ENCODE measurements at places on chromosomes 7 and 10. TPM values are rescaled to one million over a fixed set of nuclear protein-coding genes. Genes with fewer than 3 reads are reported as not detected.
A peak's percentile ranks its signal among the peaks of the same experiment; 100 is the strongest.

GPR37 gene
- 0.65 TPM for total RNA-seq

MTURN gene
- 18.4 TPM for total RNA-seq

DNA sequence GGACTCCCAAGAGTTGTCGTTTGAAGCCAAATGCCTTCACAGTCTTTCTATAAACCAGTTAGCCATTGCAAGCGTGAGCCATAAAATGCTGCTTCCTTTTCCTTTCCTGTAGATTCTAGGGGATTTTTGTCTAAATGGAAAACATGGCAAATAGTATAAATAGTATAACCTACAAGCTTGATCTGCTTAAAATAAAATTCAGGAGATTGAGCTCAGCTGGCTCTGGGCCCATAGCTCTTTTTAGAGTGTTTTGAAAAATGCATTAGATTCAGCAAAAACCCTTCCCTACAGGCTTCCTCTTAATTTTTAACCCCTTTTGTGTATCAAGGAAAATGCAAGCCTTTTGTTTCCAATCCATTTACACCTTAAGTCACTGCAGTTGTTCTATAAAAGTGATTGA, 190.1 kb upstream of the GDF10 start:
- DNase-seq, result no peak

- DNase-seq, result no peak
Observed at GRCh38 chr10:98267894-98268693, at the start of gene LOXL4. Gene LOXL4 (minus strand): TSS chr10:98268194. CDS start chr10:98263019, 5,175 bp downstream.

- DNase-seq, result peak; percentile 9
Observed at GRCh38 chr10:91643700-91644099, 10.8 kb upstream of the PPP1R3C start.

- DNase-seq, result no peak
Observed at GRCh38 chr10:132144086-132144485, 42.7 kb upstream of the DPYSL4 start.

TEX47 gene
- total RNA-seq, result not detected

DNA sequence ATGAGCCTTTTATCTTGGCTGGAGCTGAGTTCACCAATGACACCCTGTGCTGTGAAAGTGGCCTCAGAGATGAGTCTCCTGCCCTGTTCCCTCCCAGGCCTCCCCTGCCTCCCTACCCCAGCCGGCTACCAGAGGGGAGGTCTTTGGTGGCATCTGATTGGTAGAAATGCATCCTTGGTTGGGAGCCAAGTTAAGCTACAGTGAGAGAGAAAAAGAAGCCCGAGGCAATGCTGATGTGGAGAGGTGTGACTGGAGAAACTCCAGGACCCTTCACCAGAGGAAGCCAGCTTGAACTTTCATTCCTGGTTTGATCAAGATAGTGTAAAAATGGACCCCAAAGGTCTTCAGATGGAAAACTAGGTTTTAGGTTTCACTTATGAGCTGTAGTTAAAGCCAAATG, 191.1 kb upstream of the TCF7L2 start:
- no peak for DNase-seq

DNA sequence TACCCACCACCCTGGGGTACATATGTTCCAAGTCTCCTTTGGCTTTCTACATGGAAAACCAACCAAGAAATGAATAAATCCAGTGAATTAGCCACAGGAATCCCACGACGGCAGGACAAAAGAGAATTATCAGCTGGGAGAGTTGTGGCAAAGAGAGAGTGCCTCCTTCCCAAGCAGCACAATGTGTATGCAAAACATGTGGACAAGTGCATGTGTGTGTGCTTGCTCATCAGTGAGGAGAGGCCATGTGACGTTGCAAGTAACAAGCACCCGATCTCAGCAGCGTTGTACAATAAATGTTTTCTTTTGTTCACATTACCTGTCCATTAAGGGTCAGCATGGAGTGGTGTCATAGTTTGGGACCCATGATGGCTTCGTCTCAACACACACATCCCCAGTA, 50.0 kb upstream of the EMX2 start:
- DNase-seq, result peak; percentile 28

GRCh38 chr10:31829776-31830175, 98.9 kb downstream of the ARHGAP12 start:
- no peak for DNase-seq

GRCh38 chr10:123478116-123478515, 188.0 kb upstream of the GPR26 start:
- no peak for DNase-seq

RASSF4 gene
- total RNA-seq, result 0.57 TPM

DNA sequence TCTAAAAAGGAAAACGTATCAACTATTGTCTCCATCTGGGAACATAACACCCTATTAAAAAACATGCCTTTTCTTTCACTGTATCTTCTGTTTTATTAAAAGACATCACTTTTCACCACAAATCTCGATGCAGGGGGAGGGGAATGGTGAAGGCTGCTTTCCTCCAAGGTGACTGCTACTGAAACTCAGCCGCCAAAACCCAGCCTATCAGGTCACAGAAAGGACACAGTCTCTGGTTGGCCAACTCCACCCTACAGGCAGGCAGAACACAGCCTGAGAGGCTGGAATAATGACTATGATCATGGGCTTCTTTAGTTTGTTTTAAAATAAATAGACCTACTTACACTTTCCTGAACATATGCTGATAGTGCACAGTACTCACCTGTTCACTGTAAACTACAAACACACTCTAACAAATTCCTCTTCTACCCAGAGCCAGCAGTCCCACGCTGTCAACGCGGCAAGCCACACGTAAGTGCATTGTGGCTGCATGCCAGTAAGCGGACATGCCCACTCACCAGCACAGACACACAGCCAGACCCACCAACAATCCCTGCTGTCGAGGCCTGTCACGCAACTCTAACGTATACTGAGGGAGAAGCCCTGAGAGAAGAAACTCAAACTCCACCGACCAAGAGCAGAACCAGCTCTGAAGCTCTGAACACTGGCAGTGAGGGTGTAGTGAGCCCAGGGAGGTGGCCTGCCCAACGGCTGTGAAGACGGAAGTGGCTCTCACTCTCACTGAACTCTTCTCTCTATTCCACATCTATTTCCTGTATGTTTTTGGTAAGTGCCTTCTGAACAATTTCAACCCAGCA, 41.8 kb downstream of the NCAPG2 start:
- no peak for DNase-seq

GRCh38 chr7:14761510-14762296, 140.8 kb downstream of the DGKB start:
- peak; percentile 7 for DNase-seq

DNA sequence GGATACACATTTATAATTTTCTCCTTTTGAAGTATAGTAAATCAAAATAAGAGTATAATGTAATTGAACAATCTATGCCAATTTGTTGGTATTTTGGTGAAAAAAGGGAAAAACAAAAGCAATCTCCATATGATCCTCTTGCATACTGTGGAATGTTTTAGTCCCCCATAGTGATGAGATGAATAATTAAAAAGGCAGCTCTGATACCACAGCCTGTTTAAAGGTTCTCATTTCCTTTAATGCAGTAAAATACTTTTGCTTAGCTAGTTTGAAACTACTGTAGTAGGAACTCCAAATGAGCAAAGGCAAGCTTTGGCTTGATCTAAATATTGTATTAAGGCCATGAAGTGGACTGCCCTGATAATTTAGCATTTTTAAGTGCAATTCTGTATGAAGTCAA, 77.6 kb downstream of the VTI1A start:
- DNase-seq, result no peak

DNA sequence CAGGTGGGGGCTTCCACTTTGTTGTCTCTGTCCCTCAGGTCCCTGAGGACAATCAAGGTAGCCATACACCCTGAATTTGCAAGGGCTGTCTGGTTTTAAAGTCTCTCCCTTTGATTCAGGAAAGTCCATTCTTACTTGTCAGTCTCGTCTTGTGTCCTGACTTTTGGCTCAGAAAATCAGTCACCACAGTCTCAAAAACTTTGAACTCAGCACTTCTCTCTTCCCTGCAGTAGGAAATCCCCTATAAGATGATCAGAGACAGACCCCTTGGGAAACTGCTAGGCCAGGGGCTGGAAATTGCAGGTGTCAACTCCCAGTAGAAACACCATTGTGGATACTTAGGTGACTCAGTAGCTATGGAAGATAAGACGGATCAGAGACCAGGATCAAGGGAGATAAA, 73.1 kb downstream of the CDC123 start:
- no peak for DNase-seq

- no peak for DNase-seq
Observed at GRCh38 chr7:151934584-151934983, 21.7 kb upstream of the GALNTL5 start.

FRG2B gene
- not detected for total RNA-seq

DNA sequence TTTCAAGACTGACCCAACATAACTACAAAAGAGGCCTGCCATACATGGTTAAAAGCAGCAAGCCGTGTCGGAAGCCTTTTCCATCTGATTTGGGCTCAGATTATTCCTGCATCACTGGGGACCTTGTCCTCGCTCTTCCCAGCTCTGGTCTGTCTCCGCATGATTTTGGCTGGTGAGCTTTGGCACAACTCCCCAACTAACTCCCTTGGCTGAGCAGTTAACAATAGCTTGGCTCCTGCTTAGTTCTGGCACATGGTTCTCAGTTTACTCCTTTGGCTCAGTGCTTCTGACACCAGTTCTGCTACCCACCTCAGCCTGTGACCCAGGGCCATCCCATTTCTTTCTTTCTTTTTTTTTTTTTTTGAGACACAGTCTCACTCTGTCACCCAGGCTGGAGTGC, 17.0 kb downstream of the AGK start:
- DNase-seq, result no peak

SPDYE5 gene
- not detected for total RNA-seq

- no peak for DNase-seq
Observed at GRCh38 chr10:54702583-54703485, 98.2 kb downstream of the PCDH15 start.

DNA sequence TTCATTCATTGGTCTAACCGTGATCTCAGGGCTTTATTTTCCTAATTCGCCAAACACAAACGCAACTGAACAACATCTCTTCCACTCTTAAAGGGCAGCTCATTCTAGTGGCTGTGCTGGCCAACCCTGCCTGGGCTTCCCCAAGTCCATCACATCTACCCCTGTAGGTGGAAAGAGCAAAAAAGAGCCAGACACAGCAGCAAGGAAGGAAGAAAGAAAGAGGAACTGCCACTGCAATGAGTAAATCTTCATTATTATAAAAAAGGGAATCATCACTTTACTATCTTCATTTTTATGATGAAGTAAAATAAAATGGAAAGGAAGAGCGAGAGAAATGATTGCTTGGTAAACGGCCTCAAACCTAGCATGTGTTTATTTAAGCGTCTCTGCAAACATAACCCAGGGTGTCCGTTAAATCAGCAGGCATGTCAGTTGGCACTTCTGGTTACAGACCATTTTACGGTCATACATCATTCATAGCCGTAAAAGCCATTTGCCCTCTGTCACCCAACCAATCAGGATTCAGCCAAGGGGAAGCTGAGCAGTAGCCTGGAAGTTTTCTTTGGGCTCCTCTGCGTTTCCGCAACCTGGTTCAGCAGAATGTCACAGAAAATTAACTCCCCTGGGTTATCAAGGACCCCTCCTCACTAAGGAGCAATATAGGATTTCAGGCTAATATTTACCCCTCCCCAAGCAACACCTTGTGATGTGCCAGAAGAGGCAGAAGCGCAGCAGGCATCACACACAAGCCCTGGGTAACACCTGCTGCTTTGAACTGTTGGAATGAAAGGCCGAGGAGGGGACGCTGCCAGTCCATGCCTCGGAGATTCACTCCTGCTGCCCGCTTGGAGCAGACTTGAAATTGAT, 234.0 kb downstream of the SNX10 start:
- DNase-seq, result no peak

GRCh38 chr7:157689269-157690057, 352.7 kb downstream of the DNAJB6 start:
- peak; percentile 71 for DNase-seq

CASD1 gene
- 12.5 TPM for total RNA-seq

- no peak for DNase-seq
Observed at GRCh38 chr7:94901981-94902380, 5.4 kb upstream of the PPP1R9A start.

DNA sequence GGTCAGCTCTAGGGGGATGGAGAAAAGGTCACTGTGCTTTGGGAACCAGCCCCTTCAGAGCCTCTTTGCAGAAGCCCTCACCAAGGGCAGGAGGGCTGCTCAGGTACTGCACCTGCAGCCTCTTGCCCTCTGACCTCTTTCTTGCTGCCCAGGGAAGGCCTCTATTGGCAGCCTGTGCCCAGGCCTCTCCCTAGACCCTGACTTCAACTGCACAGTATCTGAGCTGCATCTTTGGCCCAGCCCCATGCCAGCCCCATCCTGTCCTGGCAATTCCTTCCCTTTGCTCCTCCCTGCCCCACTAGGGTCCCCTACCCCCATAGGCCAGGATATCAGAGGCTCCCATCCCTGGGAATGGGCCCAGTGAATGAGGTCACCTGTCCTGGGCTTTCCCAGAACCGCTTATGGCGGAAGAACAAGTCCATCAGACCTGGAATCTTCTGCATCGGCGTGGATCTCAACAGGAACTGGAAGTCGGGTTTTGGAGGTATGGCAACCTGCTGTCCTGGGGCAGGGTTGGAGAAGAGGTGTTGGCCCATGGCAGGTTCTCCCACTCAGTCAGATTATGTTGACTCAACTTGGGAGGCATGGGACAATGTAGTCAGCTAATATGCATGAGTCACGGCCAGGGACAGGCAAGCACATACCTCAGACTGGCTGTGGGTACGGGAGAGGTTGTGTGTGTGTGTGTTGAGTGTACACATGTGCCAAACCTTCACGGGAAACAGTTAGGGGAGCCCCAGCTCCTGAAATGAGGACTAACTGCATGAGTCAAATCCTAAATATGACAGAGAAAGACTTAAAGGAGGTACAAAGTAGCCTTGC, 17.1 kb upstream of the CPA1 start:
- DNase-seq, result peak; percentile 100

GRCh38 chr10:121131014-121131413, 279.9 kb downstream of the WDR11 start:
- no peak for DNase-seq

LBX1 gene
- 0.06 TPM for total RNA-seq

- DNase-seq, result no peak
Observed at GRCh38 chr10:89035461-89035860, 44.9 kb downstream of the FAS start.

DNA sequence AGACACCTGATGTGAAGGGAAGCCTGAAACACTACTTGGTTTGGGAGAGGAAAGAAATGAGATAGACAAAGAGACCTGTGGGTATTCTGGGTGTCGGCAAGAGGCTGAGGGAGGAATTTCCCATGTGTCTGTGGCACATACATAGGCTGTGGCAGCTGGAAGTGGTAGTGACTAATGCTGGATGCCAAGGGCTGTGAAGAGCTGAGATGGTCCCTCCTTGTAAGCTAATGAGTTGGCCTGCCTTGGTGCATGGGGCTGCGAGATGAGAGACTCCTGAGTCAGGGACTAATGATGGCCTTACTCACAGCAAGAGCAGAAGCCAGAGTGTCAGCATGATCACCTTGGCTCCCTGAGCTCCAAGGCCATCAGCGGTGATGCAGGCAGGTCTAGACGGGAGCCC, 119.0 kb upstream of the EEPD1 start:
- peak; percentile 87 for DNase-seq

- no peak for DNase-seq
Observed at GRCh38 chr10:89944138-89944537, 242.7 kb downstream of the KIF20B start.

VSTM4 gene
- total RNA-seq, result 9.5 TPM

All from Daoy (cell line).